Activated T-cell treated with anti-CD3 and anti-CD28 coated beads, Interleukin-2, amount 50 U/mL, for 24 hours (primary cell): ENCODE measurements at places on chromosomes 7 and 10.
A peak's percentile ranks its signal among the peaks of the same experiment; 100 is the strongest.

GRCh38 chr10:130778166-130778545 is 533.4 kb downstream of the TCERG1L start:
- H3K36me3 ChIP-seq, result no peaks in the 10 kb centered on the region
- no peak overlapping the region for H3K4me3 ChIP-seq
- DNase-seq, result no peak
- H3K27me3 ChIP-seq, result no peaks in the 10 kb centered on the region
- no peak overlapping the region for H3K27ac ChIP-seq

- no peak overlapping the region for H3K27ac ChIP-seq
- H3K27me3 ChIP-seq, result no peaks in the 10 kb centered on the region
- H3K36me3 ChIP-seq, result peaks cover 16% of the 10 kb centered on the region
Measured at GRCh38 chr10:112842832-112843360, 107.2 kb upstream of the TCF7L2 start.

- H3K27me3 ChIP-seq, result no peaks in the 10 kb centered on the region
- H3K4me1 ChIP-seq, result peaks cover 9% of the 10 kb centered on the region
Measured at GRCh38 chr7:92520024-92520423, 8.3 kb downstream of the PEX1 start.

DNA sequence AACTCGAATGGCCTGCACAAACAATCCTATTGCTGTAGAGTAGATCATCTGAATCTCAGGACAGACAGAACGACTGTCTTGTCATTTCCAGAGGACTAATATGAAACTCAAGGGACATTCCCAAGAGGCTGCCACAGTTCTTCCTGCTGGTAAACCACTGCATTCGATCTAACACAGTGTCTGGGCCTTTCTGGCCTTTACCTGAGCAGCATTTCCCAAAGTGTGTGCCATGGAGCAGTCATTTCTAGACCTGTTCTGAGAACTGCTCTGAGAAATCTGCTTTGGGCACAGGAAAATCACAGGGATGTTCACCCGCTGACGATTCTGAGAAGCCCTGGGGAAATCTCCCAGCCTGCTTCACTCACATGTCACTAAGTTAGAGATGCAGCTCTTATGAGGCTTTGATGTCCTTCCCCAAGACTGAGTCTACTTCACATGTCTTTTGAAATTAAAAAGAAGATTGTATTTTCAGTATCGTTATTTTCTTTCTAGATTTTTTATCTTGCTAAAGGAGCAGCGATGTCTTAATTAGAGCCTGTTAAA is 18.4 kb downstream of the GPNMB start:
- no peak for DNase-seq
- no peak overlapping the region for H3K4me3 ChIP-seq
- peaks cover 1% of the 10 kb centered on the region for H3K4me1 ChIP-seq
- H3K36me3 ChIP-seq, result no peaks in the 10 kb centered on the region

- no peaks in the 10 kb centered on the region for H3K36me3 ChIP-seq
- no peak overlapping the region for H3K4me3 ChIP-seq
- H3K27me3 ChIP-seq, result no peaks in the 10 kb centered on the region
- no peaks in the 10 kb centered on the region for H3K4me1 ChIP-seq
- DNase-seq, result no peak
- H3K27ac ChIP-seq, result no peak overlapping the region
Measured at GRCh38 chr7:124076841-124077240, 44.0 kb upstream of the TMEM229A start.

DNA sequence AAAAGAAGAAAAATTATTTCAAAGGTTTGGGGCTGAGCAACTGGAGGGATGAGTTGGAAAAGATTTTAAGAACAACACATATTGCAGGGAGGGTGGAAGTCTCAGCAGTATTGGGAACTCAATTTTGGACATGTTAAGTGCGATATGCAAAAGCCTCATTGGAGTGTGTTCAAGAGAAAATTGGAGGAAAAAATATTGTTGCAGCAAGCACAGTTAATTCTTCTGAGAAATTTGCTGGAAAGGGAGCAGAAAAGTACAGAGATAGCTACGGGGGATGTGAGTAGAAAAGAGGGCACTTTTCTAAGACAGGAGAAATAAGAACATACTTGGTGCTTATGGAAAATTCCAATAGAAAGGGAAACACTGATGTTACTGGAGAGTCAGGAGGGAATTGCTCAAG is 59.8 kb upstream of the MAGI2 start:
- no peak overlapping the region for H3K4me3 ChIP-seq
- DNase-seq, result no peak
- H3K27ac ChIP-seq, result no peak overlapping the region
- no peaks in the 10 kb centered on the region for H3K4me1 ChIP-seq
- H3K36me3 ChIP-seq, result no peaks in the 10 kb centered on the region
- no peaks in the 10 kb centered on the region for H3K27me3 ChIP-seq

DNA sequence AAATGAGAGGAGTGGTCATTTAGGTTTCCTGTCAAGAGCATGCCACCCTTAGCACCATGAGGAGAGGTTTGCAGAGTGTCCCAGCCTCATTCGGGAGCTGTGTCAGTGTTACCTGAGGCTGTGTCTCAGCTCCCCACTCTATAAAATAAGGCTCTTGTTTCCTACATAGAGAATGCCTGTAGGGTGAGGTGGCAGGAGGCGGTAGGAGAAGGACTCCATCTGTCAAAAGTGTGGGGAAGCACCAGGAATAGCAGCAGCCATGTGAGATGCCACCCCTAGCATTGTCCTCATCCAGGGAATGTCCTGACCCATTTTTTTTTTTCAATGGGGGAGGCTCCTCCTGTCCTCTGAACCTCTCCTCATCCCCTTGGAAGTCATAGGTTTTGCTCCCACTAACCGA is 451.2 kb downstream of the PLXNA4 start:
- H3K4me3 ChIP-seq, result no peak overlapping the region
- DNase-seq, result no peak
- H3K4me1 ChIP-seq, result no peaks in the 10 kb centered on the region
- no peaks in the 10 kb centered on the region for H3K36me3 ChIP-seq
- peaks cover 13% of the 10 kb centered on the region for H3K27me3 ChIP-seq
- no peak overlapping the region for H3K27ac ChIP-seq

DNA sequence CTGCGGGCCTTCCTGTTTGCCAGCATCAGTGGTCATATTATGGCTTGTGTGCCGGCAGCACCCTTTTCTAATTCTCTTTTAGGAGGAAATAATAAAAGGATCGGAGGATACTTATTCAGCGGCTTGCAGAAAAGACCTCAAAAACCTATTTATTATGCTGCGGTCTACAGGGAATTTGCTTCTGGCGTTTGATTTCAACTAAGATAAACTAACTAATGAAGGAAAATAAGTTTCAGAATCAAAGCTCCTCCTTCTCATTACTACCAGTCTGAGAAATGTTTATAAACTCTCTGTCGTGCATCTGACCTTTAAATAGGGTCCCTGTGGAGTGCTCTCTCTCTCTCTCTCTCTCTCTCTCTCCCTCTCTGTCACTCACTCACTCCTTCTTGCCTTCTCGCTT is 335.0 kb upstream of the GLI3 start:
- no peaks in the 10 kb centered on the region for H3K4me1 ChIP-seq
- no peaks in the 10 kb centered on the region for H3K27me3 ChIP-seq
- no peak for DNase-seq
- H3K36me3 ChIP-seq, result no peaks in the 10 kb centered on the region

DNA sequence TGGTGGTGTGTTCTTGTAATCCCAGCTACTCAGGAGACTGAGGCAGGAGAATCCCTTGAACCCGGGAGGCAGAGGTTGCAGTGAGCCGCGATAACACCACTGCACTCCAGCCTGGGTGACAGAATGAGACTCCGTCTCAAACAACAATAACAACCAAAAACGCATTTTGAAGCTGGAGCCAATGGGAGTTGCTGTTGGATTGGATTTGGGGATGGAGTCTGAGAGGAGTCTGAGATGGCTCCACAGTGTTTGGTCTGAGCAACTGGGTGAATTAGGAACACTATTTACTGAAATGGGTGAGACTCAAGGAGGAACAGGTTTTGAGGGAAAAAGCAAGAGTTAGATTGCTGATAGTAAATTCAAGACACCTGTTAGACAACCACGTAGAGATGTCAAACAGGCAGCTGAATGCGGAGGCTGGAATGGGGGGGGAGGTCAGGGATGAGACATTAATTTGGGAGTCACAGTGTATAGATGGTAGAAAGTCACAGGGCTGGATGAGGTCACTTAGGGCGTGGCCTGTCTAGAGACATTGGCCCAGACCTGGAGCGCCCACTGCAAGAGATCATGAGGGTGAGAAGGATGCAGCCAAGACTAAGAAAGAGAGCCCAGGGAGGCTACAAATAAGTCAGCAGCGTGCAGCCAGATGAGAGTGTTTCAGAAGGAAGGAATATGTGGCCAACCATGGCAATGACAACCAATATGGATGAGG is 56.4 kb downstream of the CYCS start:
- no peaks in the 10 kb centered on the region for H3K36me3 ChIP-seq
- no peaks in the 10 kb centered on the region for H3K27me3 ChIP-seq
- no peak overlapping the region for H3K27ac ChIP-seq
- H3K4me1 ChIP-seq, result peaks cover 18% of the 10 kb centered on the region
- no peak overlapping the region for H3K4me3 ChIP-seq
- DNase-seq, result no peak

- H3K27me3 ChIP-seq, result no peaks in the 10 kb centered on the region
- no peaks in the 10 kb centered on the region for H3K4me1 ChIP-seq
- H3K36me3 ChIP-seq, result no peaks in the 10 kb centered on the region
- no peak overlapping the region for H3K4me3 ChIP-seq
- no peak overlapping the region for H3K27ac ChIP-seq
Measured at GRCh38 chr7:91503934-91504555, 239.8 kb downstream of the FZD1 start.

- DNase-seq, result no peak
- H3K4me3 ChIP-seq, result no peak overlapping the region
- H3K4me1 ChIP-seq, result peaks cover 15% of the 10 kb centered on the region
- no peaks in the 10 kb centered on the region for H3K27me3 ChIP-seq
Measured at GRCh38 chr7:93245525-93246432, 13.6 kb downstream of the VPS50 start.

- H3K27me3 ChIP-seq, result peaks cover 36% of the 10 kb centered on the region
- H3K4me1 ChIP-seq, result peaks cover 30% of the 10 kb centered on the region
- peak overlapping the region; percentile 31 for H3K27ac ChIP-seq
- no peak for DNase-seq
- H3K4me3 ChIP-seq, result no peak overlapping the region
Measured at GRCh38 chr10:101013365-101013825, 13.8 kb downstream of the LZTS2 start.

GRCh38 chr10:25059990-25060389 is 43.6 kb downstream of the THNSL1 start:
- H3K27ac ChIP-seq, result no peak overlapping the region
- H3K4me1 ChIP-seq, result peaks cover 10% of the 10 kb centered on the region
- H3K4me3 ChIP-seq, result no peak overlapping the region
- no peaks in the 10 kb centered on the region for H3K36me3 ChIP-seq
- no peak for DNase-seq
- H3K27me3 ChIP-seq, result peaks cover 8% of the 10 kb centered on the region

GRCh38 chr10:2980116-2980515 is 87.2 kb upstream of the PFKP start:
- H3K27me3 ChIP-seq, result peaks cover 16% of the 10 kb centered on the region
- H3K36me3 ChIP-seq, result no peaks in the 10 kb centered on the region
- H3K4me3 ChIP-seq, result no peak overlapping the region
- DNase-seq, result no peak
- no peak overlapping the region for H3K27ac ChIP-seq

DNA sequence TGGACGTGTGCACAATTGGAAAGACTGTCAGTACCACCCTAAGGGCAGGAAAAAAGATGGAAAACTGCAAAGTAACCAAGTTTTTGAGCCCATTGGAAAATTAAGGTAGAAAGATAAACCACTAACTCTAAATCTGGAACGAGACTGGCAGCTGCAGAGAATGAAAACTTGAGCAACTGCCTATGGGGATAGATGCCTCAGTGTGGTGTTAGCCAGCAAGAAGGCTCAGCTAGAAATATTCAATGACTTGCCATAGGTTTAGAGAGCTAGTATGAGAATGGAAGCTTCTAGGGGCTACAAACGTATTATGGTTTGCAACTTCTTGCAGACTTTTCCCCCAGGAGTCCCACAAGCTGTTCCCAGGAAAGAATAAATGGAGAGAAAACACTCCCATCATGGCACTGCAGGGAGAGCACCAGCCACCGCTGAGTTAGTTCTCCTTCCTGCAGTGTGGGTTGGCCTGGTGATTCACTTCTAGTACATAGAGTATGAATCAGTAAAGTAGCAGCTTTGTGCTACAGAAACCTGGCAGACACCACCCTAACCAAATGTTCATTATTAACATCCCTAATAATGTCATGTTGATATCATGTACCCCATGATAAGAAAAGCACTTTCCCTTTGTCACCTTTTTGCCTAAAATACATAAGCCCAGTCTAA is 372.4 kb upstream of the VWC2 start:
- DNase-seq, result no peak
- H3K4me3 ChIP-seq, result no peak overlapping the region
- no peaks in the 10 kb centered on the region for H3K36me3 ChIP-seq
- no peak overlapping the region for H3K27ac ChIP-seq
- no peaks in the 10 kb centered on the region for H3K27me3 ChIP-seq
- H3K4me1 ChIP-seq, result no peaks in the 10 kb centered on the region

DNA sequence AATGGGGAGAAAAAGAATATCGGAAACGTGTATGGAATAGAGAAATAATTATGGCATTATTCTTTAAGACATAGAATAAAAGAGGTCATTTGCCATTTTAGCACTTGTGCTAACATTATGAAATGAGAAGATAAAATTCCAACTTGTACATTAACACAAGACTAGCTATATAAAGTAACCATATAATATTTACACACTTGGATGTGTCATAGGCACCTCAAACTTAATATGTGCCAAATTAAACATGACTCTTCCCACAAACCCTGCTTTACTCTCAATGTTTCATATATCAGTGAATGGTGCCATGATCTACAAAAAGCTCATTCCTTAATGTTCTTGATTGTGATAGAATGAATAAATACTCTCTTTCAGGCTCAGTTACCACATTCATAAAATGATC is 4.1 kb upstream of the MINDY3 start:
- H3K27ac ChIP-seq, result no peak overlapping the region
- DNase-seq, result no peak
- no peak overlapping the region for H3K4me3 ChIP-seq
- H3K4me1 ChIP-seq, result peaks cover 7% of the 10 kb centered on the region

- H3K27me3 ChIP-seq, result no peaks in the 10 kb centered on the region
- peaks cover under 1% of the 10 kb centered on the region for H3K36me3 ChIP-seq
- H3K4me1 ChIP-seq, result no peaks in the 10 kb centered on the region
- no peak for DNase-seq
- H3K4me3 ChIP-seq, result no peak overlapping the region
Measured at GRCh38 chr7:129457101-129457500, 22.9 kb downstream of the STRIP2 start.

GRCh38 chr10:1215862-1216573 is 159.8 kb downstream of the WDR37 start:
- H3K36me3 ChIP-seq, result no peaks in the 10 kb centered on the region

- H3K4me3 ChIP-seq, result no peak overlapping the region
- peaks cover 96% of the 10 kb centered on the region for H3K4me1 ChIP-seq
- no peak for DNase-seq
Measured at GRCh38 chr7:50210706-50211115, 93.8 kb upstream of the IKZF1 start.

DNA sequence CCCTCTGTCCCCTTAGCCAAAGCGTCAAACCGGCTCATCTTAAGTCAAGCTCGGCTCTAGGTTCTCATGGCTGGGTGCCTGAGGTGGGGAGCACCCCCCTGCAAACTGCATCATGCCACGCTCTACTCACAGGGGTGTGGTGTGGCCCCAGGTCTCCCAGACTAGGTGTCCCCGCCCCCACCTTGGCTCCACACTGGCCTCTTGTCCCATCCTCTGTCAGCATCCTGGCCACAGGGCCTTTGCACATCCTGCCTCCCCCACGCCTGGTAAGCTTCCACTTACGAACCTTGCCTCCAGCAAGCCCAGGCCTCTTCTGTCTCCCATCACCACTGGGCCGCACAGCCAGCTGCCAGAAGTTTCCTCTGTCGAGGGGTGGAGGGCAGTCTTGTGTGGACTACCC is 20.2 kb upstream of the GRIFIN start:
- H3K27ac ChIP-seq, result no peak overlapping the region
- H3K4me3 ChIP-seq, result no peak overlapping the region
- peaks cover 2% of the 10 kb centered on the region for H3K4me1 ChIP-seq
- no peak for DNase-seq
- H3K27me3 ChIP-seq, result peaks cover 9% of the 10 kb centered on the region
